ENCODE measurements at places on chromosomes 6 and 20.

- no peak for DNase-seq
Observed at GRCh38 chr6:158222066-158222465, 53.9 kb downstream of the GTF2H5 start.

GRCh38 chr20:37911261-37911660 lies 8.3 kb downstream of the VSTM2L start:
- no peak for DNase-seq

GRCh38 chr6:157527471-157527907 lies 146.5 kb downstream of the ZDHHC14 start:
- DNase-seq = no peak

DNA sequence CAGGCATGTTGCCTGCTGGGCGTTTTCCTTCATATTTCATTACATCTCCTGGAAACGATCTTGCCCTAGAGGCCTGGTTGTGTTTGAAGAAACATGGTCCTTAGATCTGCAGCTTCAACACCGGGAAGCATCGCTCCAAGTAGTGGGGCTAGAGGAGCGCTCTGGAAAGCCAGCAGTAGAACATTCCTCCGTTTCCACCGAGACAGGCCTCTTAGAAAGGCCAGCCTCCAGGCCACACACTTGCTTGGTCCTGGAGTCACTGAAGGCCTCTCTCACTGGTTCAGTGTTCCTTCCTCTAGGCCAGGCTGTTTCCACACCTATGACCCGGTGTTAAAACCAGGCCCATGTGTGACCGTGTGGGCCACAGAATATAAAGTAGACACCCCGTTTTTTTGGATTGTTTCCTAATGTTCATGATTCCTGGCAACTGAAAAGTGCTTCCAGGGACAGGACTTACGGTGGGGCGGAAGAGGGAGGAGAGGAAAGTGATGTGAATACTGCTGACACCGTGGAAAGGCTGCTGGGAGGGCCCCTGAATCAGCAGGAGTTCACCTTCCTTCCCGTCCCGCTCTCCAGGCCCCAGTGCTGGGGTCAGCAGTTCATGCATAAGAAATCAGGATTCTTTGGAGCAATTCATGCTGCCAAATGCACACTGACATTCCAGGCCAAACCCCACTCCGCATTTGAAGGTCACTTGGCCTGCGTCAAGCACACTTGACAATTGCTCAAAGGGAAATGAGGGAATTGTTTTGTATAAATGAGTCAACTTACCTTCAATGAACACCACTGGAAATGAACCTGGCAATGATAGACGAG lies 83.8 kb downstream of the IYD start:
- peak; percentile 60 for DNase-seq

GRCh38 chr6:37635319-37635718 lies 62.4 kb downstream of the MDGA1 start:
- no peak for DNase-seq

GRCh38 chr20:36318166-36318565 lies 12.0 kb downstream of the DLGAP4 start:
- no peak for DNase-seq

DNA sequence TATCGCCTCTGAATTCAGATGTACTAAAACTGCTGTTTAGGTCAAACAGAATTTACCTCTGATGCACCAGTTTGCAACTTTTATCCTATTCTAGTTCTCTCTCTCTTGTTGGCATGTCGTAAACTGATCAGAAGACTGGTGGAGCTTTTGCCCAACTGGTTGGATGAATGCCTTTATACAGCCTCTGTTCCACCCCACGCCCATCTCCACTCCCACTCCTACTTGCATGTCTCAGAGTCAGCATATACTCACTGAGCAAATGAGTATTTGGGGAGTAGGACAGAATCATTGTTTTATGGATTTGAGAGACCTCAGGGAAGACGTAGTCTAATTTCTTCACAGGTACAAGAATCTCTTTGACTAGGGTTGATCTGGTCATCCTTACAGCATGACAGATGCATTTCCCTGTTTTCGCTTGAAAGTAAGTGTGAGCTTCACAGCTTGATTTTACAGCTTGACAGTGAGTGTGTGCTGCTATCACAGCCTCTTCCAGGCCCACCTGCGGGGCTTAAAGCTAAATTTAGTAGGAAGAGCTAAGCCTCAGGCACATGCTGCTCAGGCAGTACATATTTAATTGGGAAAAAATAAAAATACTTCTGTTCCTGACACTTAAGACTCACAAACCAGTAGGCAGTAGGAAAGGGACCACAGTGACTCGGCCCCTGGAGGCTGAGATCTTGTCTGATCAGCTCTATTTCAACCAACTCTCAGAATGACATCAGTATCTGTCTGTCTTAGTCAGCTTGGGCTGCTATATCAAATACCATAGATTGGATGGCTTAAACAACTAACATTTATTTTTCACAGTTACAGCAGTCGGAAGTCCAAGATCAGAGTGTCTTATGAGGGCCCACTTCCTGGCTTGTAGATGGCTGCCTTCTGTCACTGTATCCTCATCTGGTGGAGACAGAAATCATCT lies 30.4 kb downstream of the TRMT6 start:
- no peak for DNase-seq

DNA sequence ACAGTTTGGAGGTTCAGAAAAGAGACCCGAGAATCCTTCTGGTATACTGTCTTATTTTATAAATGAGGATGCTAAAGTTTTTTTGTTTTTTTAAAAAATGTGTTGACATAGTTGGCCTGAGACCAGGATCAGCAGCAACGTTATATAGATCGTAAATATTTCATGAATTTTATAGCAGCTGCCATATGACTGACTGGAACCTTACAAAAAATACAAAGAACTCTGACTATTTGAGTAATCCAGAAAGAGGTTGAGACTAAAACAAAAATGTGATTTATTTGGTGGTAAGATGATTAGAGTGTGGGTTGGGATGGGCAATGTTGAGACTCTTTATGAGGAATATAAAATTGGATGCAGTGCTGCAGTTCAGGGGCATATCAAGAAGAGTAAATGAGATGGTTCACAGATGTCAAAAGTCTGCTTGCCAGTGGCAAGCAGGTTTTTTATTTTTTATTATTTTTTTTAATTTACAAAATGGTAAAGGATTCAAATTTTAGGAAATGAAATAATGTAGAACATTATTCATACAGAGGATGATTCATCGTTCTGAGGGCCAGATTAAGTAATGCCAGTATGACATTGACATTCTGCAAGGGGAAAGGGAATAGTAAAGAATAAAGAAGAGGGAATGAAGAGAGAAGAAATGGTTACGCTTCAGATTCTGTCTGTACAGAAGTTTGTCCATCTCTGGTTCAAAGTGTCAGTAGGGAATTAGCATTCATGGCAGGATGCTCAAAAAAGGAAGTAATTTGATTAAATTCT lies 58.5 kb downstream of the SCAF8 start:
- no peak for DNase-seq

DNA sequence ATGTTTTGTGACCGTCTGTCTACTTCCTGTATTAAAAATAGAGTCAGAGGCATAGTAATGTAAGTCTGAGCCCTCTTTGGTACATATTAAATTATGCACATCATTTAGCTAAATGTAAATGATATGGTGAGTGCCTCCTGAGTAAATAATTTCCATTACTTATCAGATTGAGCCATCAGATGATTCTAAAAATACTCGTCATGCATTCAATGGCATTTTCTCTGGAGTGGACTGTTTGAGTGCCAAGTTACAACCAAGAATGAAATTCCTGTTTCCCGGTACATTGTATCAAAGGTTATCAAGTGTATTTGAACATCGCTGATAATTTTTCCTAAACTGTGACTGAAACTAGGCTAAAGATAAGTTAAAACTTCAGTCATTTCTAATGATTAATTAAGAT lies 81.0 kb downstream of the AKAP7 start:
- DNase-seq = no peak

DNA sequence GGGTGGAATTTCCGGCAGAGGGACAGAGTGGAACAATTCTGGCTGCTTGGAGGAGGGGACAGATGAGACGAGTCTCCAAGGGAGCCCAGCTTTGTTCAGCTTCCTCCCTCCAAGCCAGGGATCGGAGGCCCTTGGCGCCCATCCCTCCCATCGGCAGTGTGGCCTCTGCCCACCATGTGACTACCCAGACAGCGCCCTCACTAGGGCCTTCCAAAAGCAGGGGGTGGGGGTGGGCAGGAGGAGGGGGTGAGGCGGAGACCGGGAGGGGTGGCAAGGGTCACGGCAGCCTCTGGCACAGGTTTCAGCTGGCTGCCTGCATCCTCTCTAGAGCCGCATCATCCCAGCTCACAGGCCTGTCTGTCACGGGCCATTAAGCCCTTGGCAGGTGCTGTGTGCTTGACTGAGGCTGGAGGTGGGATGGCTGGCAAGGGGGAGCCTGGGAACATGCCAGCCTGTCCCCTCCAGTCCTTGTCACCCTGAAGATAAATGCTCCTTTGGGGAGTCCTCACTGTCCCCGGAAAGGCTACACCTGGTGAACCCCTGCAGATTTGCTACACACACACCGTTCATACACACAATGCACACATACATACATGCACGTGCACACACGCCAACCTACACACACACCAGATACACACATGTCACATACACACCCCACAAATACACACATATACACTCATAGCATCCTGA lies 6.2 kb upstream of the FGD2 start:
- peak; percentile 43 for DNase-seq

- no peak for DNase-seq
Observed at GRCh38 chr6:25671652-25672051, 19.6 kb downstream of the SCGN start.

DNA sequence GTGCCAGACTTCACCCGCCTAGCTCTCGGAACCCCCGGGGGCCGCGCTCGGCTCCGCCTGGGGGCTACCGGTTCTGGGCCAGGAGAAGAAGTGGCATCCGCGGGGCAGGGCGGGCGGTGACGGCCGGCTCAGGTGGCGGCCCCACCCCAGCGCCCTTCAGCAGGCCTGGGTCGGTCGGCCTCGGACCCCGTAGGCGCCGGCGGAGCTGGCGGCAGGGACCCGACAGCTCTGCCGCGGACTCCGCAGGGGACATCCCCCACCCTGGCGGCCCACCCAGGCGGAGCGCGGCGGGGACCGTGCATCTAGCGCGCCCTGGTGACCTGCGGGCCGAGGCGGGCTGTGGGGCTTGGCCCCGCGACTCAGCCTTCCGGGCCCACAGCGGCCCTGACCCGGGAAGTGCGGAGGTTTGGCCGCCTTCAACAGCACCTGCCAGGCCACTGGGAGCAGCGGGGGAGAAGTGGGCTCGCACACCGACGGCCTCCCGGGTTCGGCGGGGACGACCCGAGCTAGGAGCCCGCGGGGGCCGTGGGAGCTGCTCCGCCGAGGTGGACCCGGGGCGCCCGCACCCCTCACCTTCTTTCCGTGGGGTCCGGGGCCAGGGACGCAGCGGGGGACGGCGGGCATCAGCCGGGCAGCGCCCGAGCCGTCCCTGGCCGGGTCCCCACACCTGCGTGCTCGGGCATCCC lies 87.1 kb downstream of the TMEM242 start:
- no peak for DNase-seq

- no peak for DNase-seq
Observed at GRCh38 chr6:166330612-166331011, 11.7 kb downstream of the SFT2D1 start.

- no peak for DNase-seq
Observed at GRCh38 chr20:11329271-11329670, 588.4 kb upstream of the BTBD3 start.

- DNase-seq = no peak
Observed at GRCh38 chr6:87670707-87671106, 31.3 kb downstream of the AKIRIN2 start.

- DNase-seq = peak; percentile 60
Observed at GRCh38 chr6:107318100-107318736, 141.1 kb downstream of the PDSS2 start.

- DNase-seq = no peak
Observed at GRCh38 chr20:50784464-50784863, 10.4 kb upstream of the BCAS4 start.

- DNase-seq = no peak
Observed at GRCh38 chr6:111228094-111228493, 140.8 kb downstream of the SLC16A10 start.

DNA sequence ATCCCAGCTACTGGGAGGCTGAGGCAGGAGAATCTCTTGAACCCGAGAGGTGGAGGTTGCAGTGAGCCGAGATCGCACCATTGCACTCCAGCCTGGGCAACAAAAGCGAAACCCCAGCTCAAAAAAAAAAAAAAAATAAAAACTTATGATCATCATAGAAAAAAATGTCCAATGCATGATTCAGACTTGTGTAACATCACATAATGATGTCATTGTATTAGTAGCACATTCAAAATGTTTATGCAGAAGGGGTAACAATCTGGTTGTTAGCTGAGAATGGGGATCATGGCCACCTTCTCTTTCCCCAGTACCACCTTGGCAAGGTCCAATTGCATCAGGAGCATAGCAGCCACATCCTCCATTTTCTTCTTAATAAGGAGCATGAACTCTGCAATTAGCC lies 137.6 kb upstream of the MARCKS start:
- DNase-seq = no peak

DNA sequence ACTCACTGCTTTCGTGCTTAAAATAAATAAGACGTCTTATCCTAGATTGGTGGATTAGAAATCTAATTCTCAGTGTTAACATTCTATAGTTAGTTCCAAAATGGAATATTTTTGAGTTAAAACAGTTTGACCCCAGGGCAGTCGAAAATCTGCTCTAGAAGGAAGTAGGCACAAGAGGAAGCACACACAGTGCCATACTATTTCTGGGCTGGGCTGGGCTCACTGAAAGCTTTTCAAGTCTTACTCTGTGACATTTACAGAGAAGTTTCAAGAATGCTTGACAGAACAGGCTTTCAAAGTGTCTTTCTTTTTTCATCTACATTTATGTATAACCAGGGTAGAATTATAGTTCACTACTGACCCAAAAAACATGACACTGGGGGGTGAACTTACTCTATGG lies 209.8 kb downstream of the SOD2 start:
- no peak for DNase-seq

GRCh38 chr20:56420028-56420427 lies 8.0 kb downstream of the CASS4 start:
- DNase-seq = no peak

GRCh38 chr20:40679184-40679583 lies 9.9 kb downstream of the MAFB start:
- no peak for DNase-seq

DNA sequence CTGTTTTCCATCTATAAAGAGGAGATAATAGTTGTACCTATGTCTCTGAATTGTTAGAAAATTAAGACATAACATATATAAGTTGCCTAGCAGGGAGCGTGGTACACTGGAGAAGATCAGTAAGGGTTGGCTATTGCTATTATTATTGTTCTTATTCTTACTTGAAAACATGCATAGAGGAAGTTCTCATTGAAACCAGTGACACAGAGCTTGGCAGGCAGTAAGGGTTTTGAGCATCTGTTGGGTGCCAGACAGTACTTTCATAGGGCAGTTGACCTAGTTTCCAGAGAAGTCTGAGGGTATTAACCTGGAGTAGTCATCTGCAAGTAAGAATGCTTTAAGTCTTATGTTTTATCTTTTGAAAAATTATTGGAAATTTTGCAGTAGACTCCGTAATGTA lies 13.3 kb upstream of the SGK1 start:
- no peak for DNase-seq

DNA sequence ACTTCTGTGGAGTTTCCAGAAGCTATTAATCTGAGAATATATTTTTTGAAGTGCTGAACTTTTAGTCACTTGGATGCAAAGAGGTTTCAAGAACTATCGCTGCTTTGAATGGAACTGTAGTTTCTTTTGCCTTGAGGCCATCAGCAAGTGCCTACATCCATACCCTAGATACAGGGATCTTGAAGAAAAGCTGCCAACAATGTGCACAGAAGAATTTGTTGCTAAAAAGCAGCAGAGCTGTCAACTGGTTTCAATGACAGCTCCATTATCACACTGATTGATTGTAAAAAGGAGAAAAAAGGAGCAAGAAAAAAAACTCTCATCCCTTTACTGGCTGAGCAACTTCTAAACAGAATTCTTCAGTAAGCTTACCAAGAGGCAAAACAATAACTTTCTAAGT lies 251.0 kb upstream of the NRSN1 start:
- DNase-seq = no peak

Measured in left hindlimb (tissue), 1 donor.